Stimulated activated CD4-positive, alpha-beta T cell treated with anti-CD3 and anti-CD28 coated beads, TNF-alpha, amount 100 ng/mL, for 24 hours (primary cell): ENCODE measurements at places on chromosomes 4 and X.

GRCh38 chr4:110840221-110840654 lies 217.4 kb upstream of the PITX2 start:
- DNase-seq = no peak

- no peak for DNase-seq
These were observed 141.2 kb upstream of the SCML1 start for GRCh38 chrX:17596061-17596460.

DNA sequence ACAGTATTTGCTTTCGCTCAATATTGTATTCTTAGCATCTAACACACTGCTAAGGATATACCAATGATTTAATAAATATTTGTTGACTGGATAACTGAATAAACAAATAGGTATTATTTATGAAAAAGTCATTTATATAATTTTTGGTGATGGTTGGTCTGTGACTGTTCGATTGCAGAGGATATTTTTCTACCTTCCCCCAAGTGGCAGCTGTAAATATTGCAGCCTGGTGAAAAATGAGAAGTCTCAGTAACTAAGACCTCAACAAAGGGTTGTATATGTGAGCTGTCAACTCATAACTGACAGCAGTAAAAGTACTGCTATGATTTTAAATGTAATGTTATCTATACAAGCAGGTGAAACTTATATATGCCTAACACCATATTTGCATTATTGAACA lies 36.0 kb downstream of the HTR2C start:
- no peak for DNase-seq

- no peak for DNase-seq
These were observed 202.3 kb upstream of the FSTL5 start for GRCh38 chr4:162366146-162366545.

DNA sequence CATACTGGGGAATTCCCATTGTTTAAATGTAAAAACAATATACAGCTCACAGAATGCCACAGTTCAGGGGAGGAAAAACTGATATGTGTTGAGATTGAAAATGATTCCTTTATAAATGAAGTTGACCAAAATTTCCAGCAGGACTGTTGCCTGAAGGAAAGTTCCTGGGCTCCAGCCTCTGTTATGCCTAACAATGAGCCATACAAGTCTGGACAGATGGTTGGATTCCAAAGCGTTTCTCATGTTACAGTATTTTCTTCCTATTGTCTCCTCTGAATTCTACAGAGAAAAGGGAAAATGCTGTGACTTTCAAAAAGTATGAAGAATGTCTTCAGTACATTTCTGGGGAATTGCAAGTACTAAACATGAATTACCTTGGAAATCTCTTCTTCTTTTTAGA lies 73.3 kb downstream of the ALPK1 start:
- DNase-seq = no peak

DNA sequence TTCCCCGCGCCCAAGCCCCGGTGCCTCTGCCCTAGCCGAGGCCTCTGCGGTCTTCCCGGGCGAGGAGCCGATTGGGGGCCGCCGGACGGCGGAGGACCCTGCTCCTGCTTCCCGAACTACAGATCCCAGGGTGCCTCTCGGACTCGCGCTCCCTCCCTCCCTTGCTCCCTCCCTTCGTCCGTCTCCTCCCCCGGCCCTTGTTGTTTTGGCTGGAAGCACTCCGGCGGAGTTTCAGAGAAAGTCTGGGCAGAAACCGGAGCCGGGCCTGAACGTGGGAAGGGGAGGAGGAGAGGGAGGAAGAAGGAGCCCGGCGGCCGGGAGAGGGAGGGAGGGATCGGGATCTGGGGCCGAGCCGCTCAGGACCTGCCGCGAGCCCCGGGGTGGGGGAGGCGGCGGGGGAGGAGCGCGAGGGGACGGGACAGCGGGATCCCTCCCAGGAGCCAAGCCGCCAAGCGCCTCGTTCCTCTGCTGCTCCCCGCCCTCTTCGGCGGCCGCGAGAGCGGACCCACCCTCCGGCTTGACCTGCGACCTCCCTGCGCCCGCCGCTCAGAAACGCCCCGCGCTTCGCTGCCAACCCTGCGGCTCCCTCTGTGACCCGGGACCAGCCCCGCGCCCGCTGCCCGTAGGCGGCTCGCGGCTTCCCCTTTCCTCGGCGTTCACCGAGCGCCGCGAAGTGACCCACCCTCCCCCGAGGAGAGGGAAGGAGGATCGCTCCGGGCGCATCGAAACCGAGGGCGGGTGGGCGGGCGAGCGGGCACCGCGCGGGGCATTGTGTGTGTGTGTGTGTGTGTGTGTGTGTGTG lies 496 bp upstream of the GAB1 start:
- DNase-seq = no peak

DNA sequence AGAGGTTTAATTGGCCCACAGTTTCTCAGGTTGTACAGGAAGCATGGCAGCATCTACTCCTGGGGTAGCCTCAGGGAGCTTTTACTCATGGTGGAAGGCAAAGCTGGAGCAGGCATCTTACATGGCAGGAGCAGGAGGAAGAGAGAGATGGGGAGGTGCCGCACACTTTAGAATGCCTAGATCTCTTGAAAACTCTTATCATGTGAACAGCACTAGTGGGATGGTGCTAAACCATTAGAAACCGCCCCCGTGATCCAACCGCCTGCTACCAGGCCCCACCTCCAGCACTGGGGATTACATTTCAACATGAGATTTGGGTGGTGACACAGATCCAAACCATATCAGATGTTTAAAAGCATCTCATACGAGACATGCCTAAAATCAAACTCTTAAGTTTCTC lies 41.6 kb upstream of the SCOC start:
- no peak for DNase-seq

- no peak for DNase-seq
These were observed 58.3 kb downstream of the GRID2 start for GRCh38 chr4:92362028-92362427.

DNA sequence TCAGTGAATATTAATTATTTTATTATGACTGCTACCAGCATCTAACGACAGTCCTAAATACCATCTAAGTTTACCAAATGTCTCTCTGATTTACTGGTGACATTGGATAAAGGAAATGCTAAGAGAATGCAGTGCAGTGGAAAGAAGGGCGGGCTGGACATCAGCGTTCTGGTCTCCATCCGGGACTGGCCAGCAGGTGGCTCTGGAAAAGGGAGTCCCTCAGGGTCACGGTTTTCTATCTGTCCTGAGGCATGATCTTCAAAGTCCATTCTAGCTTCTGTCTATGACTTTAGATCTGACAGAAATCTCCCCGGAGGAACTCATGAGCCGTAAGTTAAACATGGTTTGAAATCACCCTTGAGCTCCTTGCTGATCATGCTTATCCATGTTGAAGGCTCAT lies 3.3 kb downstream of the TRIM2 start:
- DNase-seq = no peak

GRCh38 chr4:177064116-177064515 lies 245.6 kb upstream of the NEIL3 start:
- no peak for DNase-seq

GRCh38 chr4:41281038-41281634 lies 24.4 kb downstream of the UCHL1 start:
- DNase-seq = no peak

- no peak for DNase-seq
These were observed 59.7 kb upstream of the WDR44 start for GRCh38 chrX:118286066-118286762.

- no peak for DNase-seq
These were observed 12.3 kb downstream of the STARD8 start for GRCh38 chrX:68659786-68660185.

DNA sequence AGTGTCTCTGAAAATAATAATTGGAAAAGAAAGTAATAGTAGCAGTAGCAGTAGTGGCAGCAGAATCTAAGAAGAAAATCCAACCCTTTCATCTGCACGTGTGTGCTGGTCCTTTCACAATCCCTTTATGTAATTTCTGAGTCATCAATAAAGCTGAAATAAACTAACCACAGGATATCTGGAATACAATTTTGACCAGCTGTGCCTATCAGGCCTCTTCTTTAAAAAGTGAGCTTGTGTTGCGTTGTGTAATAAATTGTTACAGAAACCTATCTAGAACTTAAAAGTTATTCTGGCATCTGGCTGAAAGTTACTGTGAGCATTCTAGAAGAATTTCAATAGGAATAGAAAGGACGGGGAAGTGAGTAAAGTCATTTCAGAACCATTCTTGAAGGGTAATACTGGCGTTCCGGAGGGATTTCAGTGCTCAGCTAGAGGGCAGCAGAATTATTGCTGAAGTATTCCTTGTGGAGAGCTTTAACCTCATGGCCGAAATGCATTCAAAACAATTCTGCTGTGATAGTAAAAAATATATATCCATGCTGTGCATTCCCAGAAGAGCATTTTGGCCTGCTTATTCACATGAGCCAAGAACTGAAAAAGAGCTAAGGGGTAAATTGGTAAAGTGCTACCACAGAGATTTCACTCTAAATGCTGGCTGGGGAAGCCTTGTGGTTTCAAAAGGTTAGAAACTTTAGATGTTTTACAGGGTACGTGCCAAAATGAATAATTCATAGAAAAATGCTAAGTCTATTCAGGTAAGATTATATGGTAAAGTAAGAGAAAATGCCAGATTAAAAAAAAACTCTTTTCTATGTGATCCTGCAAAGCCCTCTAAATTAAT lies 260.6 kb downstream of the NKX6-1 start:
- no peak for DNase-seq

- no peak for DNase-seq
These were observed 1063.8 kb upstream of the INTU start for GRCh38 chr4:126568652-126569570.

DNA sequence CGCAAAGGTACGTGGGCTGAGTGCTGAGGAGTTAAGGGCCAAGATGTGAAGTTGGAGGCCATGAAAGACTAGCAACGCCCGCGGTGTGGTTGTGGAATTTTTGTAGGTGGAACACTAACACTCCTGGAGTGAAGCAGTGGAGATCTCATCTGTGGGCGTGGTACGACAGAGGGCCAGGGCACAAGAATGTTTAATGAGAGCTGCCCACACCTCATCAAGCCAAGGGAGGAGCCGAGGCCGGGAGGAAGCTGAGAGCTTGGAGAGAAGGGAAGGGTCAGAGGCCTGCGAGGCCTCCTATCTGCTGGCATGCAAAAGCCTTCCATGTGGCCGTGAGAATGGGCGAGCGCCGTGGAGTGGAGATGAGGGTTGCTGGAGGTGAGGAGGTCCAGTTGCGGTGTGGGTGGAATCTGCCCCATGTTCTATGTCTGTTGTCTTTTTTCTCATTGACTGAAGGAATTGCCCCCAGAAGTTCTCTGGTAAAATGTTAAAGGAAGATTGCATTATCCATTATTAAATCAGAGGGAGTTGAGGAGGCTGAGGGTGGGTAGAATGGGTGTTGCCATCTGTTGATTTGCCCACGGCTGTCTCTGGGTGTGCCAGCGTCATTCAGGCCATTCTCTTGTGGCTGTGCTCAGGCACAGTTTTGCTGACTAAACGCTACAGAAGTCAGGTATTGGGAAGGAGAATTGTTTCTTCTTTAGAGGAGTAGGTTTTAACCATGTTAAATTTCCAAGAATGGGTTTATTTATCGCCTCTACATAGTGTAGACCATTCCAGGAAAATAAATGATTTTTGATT lies 19.8 kb downstream of the SNX25 start:
- DNase-seq = no peak

- no peak for DNase-seq
These were observed 371.4 kb downstream of the DTHD1 start for GRCh38 chr4:36652857-36653256.

- DNase-seq = no peak
These were observed 94.6 kb downstream of the FAM9B start for GRCh38 chrX:8939322-8939721.

DNA sequence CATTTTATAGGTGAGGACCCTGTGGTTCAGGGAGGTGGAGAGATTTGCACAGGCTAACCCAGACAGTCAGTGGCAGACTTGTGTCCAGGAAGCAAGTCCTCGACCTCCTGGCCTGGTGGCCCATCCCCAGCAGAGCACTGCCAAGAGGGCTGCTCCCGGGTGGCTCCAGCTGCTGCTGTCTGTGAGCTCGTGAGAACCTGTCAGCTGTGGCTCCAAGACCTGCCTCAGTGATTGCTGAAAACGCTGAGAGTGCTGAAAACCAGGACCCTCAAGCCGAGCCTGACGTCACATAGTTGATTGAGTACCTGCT lies 74.2 kb downstream of the RTL9 start:
- no peak for DNase-seq

DNA sequence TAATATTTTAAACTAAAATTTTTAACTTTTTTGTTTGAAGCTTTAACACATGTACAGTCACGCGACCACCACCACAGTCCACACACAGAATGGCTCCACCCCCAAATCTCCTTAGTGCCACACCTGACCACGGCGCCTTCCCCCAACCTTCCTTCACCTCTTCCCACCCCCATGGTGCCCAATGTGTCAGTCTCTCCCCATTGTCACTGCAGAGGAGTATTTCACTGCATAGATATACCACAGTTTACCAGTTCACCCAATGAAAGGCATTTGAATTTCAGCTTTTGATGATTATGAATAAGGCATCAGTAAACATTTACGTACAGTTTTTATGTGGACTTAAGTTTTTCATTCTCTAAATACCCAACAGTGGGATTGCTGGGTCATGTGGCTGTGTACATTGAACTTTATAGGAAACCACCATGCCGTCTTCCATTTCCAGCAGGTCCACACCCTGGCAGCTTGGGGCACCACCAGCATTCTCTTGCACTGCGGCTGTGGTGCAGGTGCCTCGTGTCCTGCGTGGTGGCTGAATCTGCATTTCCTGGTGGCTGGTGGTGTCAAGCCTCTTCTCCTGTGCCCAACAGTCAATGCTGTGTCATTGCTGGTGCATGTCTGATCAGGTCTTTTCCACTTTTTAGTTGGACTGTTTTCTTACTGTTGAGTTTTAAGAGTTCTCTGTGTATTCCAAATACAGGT lies 49.0 kb downstream of the CPLX1 start:
- DNase-seq = no peak

DNA sequence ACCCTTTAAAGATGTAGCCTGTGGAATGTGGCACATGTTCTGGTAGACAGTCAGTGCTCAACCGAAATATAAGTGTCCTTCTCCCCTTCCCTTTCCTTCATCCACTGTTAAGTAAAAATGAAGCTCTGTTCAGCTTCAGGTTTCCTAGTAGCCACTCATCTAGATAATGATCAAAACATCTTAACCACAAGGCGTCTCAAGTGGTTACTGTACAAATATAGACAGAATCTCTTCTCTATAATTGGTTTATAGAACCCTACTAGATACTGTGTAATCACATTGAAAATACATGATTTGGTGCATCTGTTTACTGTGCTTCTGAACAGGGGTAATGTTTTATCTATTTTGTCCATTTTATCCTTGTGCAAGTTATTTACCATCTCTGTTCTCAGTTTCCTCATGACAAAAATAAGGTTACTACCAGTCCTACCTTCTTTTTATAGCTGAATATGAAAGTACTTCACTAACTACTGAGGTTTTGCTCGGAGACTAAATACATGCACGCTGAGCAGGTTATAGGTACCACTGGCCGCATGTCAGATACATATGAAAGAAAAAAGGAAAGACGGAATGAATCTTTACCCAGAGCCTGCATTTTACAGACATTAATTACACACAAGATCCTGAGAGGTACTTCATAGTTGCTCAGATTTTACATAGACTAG lies 20.3 kb upstream of the SLC25A4 start:
- no peak for DNase-seq
